ENCODE measurements at places on chromosomes 4 and X. TPM values are rescaled to one million over a fixed set of nuclear protein-coding genes. Genes with fewer than 3 reads are reported as not detected.

RPL10 gene
- total RNA-seq = 1,458 TPM

BTC gene
- total RNA-seq = 8.1 TPM

F8A2 gene
- not detected for total RNA-seq

TCEAL7 gene
- not detected for total RNA-seq

TCEAL6 gene
- not detected for total RNA-seq

RRH gene
- total RNA-seq = 0.34 TPM

DCAF16 gene
- 39.0 TPM for total RNA-seq

OPN1MW3 gene
- total RNA-seq = not detected

FRG1 gene
- total RNA-seq = 24.2 TPM

STARD8 gene
- total RNA-seq = 0.47 TPM

ASB12 gene
- not detected for total RNA-seq

GRCh38 chrX:13598877-13599276 is 29.5 kb downstream of the EGFL6 start:
- peak; percentile 21 for DNase-seq

- no peak for DNase-seq
Observed at GRCh38 chrX:18490806-18491555, 65.6 kb downstream of the CDKL5 start.

DNA sequence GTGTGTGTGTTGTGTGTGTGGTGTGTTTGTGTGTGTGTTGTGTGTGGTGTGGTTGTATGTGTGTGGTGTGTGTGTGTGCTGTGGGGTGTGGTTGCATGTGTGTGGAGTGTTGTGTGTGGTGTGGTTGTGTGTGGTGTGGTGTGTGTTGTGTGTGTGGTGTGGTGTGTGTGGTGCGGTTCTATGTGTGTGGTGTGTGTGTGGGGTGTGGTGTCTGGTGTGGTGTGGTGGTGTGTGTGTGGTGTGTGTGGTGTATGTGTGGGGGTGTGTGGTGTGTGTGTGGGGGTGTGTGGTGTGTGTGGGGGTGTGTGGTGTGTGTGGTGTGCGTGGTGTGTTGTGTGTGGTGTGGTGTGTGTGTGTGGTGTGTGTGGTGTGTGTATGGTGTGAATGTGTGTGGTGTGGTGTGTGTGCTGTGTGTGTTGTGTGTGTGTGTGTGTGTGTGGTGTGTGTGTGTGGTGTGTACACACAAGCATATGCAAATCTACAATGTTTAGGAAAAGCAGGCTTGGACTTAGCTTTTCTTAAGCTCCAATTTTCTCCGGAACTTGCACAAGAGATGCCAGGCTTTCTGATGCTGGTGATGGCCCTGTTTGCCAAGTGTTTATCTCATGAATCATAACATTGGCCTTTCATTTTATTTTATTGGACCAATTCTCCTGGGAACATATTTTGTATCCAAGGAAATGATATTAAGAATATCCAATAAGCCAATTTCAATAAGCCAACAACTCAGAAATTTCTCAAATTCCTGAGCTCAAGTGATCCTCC is 148.7 kb downstream of the SPATA18 start:
- no peak for DNase-seq

- DNase-seq = no peak
Observed at GRCh38 chr4:189514209-189514608, 426.5 kb upstream of the FRG1 start.

DNA sequence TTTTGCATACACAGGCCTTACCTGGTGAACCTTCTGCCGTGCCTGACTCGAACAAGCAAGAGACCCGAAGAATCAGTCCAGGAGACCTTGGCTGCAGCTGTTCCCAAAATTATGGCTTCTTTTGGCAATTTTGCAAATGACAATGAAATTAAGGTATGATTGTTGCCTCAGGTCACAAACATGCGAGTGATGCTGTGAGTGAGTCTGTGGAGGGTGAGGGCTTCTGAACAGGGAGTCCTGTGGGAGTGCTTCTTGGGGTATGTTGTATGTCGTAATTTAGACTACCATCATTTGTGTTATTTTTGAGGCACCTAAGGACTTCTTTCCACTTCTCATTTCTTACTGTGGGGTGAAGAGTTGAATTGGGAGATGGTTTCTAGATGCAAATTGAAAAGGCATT is 32.8 kb downstream of the HTT start:
- no peak for DNase-seq

- no peak for DNase-seq
Observed at GRCh38 chr4:105120626-105121025, 26.1 kb upstream of the TET2 start.

- no peak for DNase-seq
Observed at GRCh38 chr4:94540476-94540875, 88.7 kb downstream of the PDLIM5 start.

DNA sequence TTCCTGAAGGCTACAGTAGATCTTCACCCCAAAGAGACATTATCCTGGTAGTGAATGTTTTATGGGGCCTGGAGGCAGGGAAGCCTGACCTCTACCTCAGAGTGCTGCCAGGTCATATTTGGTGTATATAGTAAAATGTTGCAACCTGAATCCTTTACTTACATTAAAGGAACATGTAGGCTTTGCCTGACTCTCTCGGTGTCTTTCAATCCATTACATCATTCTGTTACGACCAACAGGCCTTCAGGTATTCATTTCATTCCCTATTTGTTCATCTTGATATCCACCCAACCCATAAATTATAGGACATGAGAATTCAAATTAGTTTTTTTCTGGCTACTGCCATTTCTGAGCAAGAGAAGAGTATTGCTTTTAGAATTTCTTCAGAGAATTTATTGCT is 116.5 kb downstream of the CFAP299 start:
- no peak for DNase-seq

DNA sequence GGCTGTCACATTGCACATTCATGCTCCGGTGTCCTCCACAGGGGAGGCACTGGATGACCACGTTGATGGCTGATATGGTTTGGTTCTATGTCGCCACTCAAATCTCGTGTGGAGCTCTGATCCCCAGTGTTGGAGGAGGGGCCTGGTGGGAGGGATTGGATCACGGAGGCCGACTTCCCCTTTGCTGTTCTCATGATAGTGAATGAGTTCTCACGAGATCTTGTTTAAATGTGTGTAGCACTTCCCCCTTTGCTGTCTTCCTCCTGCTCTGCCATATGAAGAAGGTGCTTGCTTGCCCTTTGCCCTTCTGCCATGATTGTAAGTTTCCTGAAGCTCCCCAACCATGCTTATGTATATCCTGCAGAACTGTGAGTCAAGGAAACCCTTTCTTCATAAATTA is 22.3 kb upstream of the NAT8L start:
- no peak for DNase-seq

DNA sequence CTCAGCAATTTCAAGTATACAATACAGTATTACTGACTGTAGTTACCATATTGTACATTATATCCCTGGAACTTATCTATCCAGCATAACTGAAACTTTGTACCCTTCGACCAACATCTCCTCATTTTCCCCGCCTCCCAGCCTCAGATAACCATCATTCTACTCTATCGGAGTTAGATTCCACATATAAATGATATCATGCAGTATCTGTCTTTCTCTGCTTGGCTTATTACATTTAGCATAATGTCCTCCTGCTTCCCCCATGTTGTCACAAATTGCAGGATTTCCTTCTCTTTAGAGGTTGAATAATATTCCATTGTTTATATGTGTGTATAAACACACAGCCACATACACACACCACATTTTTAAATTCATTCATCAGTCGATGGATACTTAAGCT is 218.1 kb downstream of the MAML3 start:
- no peak for DNase-seq

GRCh38 chrX:44669626-44670025 is 127.0 kb upstream of the FUNDC1 start:
- DNase-seq = no peak

GRCh38 chr4:47444031-47444430 is 19.5 kb downstream of the COMMD8 start:
- DNase-seq = no peak

DNA sequence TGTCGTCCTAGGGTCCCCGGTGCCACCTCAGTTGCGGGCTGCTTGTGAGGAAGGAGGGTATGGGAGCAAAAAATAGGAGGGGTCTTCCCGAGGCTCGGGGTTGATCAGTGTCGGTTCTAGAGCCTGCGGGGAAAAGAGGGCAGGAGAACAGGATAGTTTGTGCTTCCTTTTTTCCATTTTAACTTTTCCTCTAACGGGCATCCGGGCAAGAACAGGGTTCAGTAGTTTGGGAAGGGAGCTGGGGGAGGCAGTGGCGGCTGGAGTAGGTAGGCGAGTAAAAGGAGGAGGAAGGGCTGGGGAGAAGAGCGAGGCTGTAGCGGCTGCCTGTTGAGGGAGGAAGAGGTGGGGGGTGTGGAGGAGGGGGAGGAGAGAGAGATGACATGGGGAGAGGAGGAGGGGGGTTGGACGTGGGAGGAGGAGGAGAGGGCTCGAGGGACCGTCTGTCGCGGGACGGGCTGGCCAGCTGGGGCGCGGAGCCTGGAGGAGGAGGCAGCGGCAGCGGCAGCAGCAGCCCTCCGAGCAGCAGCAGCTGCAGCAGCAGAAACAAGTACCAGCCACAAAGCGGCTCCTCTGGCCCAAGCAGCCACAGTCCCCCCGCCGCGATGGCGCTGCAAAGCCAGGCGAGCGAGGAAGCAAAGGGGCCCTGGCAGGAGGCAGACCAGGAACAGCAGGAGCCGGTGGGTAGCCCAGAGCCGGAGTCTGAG is at the start of gene SLC16A2:
SLC16A2 (plus strand) TSS at position 458 of the 704 bp plus-strand sequence; CDS start at position 603, 145 bp downstream.
- DNase-seq = peak; percentile 44

- peak; percentile 7 for DNase-seq
Observed at GRCh38 chr4:46329118-46329976, 60.6 kb downstream of the GABRA2 start.

GRCh38 chr4:62474802-62475201 is 1274.7 kb downstream of the ADGRL3 start:
- DNase-seq = no peak

- DNase-seq = no peak
Observed at GRCh38 chr4:94446386-94446785, 5.4 kb upstream of the PDLIM5 start.

- DNase-seq = no peak
Observed at GRCh38 chr4:73621357-73621756, 1.1 kb upstream of the RASSF6 start.

- no peak for DNase-seq
Observed at GRCh38 chr4:26331380-26331950, 10.7 kb downstream of the RBPJ start.

DNA sequence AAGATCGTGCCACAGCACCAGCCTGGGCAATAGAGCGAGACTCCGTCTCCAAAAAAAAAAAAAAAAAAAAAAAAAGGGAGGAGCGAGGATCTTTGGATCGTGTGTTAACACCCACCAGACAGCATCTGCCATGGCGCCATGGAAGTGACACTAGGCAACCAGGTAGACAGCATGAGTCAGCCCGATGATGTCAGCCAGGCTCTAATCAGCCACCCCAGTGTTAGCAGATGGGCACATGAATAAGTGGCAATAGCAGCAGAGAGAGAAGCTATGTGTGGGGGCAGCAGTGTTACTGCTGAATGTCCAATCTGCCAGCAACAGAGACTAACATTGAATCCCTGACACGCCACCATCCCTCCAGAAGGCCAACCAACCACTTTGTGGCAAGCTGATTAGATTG is 6.6 kb downstream of the SYN1 start:
- no peak for DNase-seq

- no peak for DNase-seq
Observed at GRCh38 chr4:105837037-105837436, 58.2 kb upstream of the NPNT start.

Measured in Calu3 (cell line).